ENCODE measurements at places on chromosomes 2 and 18.

DNA sequence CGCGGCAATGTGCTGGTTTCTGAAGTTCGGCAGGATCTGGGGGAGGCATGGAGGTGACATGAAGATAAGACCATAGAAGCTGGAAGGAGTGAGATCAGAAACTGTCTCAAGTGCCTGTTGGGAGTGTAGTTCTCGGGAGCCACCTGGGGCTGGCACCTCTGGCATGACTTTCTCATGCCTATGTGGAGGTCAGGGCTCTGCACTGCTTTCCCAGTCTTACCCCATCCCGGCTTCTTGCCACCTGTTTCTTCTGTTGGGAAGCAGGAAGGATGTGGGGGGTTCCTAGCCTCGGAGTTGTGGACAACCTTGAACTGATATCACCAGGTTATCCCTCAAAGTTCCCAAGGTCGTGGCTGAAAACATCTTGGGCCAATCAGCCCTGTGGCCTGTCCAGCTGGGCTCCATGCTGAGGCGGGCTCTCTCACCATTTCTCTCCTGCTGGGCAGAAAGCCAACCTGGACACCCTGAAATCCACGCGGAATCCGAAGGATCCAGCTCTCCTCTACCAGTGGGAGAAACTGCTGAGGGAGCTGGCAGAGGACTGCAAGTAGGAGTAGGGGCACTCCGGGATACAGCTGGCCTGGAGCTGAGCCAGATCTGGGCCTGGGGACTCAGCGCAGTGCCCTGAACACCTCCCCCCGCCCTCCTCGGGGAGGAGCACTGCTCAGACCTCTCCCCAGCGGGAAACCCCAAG, 42.5 kb downstream of the FER1L5 start:
- no peak for DNase-seq

DNA sequence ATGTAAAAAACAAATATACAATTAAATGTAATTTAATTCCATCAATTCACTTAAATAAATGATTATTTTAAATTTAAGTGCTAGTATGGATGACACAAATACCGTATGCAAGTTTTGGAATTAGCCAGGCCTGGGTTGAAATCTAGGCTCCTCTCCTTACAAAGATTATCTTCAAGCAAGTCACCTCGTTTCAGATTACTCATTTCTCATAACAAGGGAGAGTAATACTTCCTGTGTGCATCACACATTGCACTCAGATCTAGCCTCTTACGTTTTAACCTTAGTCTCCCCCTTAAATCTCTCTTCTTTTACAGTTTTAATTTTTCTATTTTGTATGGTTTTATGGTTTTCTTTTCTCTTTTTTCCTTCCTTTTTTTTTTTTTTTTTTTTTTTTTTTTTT, 1475.9 kb upstream of the NXPH2 start:
- no peak for DNase-seq

- DNase-seq: no peak
These were observed 187.3 kb downstream of the VAPA start for GRCh38 chr18:10100941-10101701.

DNA sequence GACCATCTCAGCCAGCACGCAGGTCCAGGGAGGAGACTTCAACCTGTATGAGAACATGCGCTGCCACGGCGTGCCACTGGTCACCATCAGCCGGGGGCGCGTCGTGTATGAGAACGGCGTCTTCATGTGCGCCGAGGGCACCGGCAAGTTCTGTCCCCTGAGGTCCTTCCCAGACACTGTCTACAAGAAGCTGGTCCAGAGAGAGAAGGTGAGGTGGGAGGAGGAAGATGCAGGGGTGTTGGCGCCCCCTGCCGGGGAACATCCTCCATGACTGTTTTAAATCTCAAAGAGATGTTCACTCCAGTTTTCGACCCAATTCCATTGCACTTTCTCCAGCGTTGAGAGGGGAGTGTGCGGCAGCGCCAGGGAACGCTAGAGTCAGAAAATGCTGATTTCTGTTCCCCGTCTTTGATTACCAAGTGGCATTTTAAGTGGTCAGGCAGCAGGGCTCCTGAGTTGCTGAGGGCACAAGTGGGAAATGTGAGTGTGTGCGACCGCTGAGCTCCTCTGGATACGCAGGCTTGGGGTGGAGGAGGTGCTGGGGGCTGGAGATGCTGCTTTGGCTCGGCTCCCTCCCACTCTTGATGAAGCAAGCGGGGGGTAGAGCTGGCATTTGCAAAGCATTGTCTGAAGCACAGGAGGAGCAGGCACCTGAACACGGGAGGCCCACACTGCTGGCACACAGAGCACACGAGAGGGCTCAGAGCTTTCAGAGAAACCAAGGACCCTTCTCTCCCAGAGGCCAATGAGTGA, 27.7 kb upstream of the MAPRE3 start:
- DNase-seq: peak; percentile 44

- no peak for DNase-seq
These were observed 534 bp upstream of the SOCS6 start for GRCh38 chr18:70288171-70288850.

DNA sequence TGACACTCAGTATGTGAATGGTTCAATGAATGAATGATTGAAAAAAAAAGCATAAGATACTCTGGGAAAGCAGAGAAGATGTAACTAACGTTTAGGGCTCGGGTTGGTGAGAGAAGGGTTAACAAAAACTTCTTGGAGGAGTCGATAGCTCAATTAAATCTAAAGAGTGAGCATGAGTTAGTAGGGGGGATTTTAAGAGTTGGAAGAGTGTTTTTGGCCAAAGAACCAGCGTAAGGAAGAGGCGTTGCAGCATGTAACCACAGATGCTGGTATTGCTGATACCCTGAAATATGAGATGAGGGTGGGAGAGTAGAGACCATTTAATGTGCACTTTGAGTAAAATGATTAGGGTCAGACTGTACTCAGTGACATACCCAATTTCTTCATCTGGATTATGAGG, 14.5 kb downstream of the ARHGAP28 start:
- DNase-seq: no peak

GRCh38 chr2:64213532-64214275, 69.5 kb upstream of the PELI1 start:
- no peak for DNase-seq

GRCh38 chr2:70094978-70095719, 7.9 kb downstream of the PCBP1 start:
- no peak for DNase-seq

DNA sequence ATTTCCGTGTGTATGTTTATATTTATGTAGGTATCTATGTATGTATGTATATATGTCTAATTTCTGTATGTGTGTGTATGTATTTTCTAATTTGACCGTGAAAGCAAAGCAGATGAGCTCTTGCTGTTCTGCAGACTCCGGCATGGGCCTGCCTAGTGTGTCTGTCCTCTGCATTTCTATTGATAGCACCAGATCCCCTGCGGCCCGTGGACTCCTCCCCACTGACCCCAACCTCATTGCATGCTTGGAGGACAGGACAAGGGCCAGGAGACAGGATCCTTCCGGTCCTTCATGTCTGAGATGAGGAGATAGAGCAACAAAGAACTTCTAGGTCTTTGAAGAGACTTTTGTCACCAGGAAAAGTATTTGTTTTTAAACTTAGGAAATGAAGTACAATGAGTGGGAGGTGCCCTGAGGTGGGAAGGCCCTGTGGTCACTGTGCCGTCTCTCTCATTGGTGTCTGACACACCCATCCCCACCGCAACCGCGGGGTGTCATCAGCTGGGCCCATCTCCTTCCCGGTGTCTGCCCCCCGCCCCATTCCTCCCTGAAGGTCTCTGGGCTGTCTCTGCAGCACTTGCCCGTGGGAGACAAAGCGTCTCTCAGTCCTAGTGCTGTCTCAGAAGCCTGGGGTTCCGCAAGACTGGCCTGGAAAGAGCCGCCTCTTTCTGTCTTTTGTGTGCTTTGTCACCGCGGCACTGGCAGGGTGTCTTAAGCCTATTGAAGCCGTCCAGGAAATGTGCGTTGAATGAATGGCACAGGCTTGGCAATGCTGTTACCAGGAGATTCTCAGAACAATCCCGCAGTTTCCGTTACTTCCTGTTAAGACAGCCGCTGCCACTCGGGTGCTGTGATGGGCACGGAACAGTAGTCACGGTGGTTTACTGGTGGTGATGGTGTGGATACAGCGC, 216.4 kb downstream of the AGAP1 start:
- no peak for DNase-seq

GRCh38 chr2:88170472-88170892, 336 bp downstream of the THNSL2 start:
- DNase-seq: no peak

DNA sequence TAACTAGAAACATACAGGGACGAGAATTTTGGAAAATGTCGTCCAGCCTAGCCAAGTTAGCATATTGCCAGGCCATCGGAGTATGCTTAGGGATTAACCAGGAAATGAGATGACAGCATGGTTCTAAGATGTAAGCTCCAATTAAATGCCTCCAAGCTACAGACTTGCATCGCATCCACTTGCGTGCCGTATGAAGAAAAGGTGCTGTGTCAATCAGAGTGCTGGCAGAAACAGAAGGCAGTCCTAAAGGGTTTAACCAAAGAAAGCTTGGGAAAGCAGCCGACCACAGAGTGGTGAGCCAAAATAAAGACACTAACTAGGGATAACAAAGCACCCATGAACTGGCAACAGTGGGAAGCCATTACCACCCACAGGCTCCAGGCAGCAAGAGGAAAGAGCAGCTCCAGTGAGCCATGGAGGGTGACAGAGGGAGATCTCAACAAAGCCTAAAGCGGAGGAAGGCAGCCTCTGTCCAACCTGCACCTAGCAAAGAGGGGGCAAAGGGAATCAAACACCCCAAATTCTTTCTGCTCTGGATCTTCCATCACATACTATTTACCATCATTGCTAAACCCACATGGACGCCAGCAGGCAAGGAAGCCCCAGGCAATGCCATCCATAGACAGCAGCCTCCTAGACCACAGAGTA, 27.6 kb upstream of the SOCS6 start:
- no peak for DNase-seq

DNA sequence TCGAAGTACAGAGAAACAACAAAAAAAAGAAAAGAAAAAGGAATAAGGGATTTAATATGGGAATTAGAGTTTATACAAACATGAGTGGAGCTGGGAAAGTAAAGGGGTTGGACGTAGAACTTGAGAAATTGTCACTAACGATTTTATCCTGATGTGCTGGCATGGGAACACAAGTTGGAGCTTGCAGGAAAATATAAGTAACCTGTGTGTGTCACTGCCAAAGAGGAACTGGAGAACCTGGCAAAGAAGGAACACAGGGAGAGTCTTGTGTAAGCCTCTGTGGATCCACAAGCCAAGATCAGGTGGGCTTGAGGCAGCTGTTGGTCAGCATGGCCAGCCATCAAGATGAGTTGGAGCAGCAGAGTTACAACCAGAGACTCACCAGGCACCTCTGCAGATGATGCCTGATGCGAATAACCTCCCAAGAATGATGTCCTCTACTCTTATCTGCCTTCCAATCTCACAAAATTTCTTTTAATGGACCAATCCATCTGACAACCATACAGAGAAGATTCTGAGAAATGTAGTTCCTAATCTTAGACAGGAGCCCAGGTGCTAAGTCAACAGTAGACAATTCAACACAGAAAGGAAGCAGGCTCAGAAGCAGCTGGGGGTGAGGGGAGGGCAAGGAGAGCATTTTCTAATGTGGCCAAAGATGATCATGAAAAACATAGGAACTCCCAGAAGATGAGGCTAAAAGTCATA, 77.0 kb upstream of the SPOPL start:
- DNase-seq: no peak

DNA sequence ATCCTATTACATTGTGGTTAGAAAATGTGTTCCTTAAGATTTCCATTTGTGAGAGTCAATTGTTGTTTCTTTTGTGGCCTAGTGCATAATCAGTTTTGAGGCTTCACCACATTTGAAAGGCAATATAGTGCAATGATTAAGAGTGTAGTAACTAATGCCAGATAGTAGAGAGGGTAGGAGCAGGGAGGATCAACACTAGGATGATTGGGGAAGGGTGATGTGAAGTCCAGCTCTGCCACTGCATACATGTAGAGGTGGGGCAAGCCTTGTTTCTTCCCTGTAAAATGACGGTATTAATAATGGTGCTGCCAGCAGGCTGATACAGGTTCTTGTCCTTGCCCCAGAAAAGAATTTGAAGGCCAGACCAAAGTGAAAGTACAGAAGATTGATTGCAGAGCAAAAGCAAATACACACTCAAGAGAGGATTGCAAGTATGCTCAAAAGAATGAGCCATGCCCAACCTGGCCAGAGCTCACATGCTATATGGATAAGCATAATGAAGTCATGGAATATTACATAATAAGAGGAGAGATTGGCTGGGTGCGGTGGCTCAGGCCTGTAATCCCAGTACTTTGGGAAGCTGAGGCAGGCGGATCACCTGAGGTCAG, 8.0 kb downstream of the SP100 start:
- DNase-seq: no peak

DNA sequence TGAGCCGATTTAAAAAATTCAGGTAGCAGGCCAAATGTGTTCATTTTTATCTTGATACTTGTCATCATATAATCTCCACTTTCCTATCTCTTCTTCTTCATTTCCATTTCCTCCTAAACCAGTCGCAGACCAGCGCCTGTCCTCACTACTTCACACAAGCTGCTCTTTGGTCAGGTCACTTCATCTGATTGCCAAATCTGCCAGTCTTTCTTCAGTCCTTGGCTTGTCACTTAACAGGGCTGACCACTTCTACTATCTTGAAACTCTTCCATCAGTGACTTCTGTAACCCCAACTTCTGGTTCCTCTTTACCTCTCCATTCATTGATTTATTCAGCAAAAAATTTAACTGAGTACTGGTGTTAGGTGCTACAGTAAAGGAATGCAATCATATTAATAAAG, 18.0 kb upstream of the SPRED2 start:
- no peak for DNase-seq

DNA sequence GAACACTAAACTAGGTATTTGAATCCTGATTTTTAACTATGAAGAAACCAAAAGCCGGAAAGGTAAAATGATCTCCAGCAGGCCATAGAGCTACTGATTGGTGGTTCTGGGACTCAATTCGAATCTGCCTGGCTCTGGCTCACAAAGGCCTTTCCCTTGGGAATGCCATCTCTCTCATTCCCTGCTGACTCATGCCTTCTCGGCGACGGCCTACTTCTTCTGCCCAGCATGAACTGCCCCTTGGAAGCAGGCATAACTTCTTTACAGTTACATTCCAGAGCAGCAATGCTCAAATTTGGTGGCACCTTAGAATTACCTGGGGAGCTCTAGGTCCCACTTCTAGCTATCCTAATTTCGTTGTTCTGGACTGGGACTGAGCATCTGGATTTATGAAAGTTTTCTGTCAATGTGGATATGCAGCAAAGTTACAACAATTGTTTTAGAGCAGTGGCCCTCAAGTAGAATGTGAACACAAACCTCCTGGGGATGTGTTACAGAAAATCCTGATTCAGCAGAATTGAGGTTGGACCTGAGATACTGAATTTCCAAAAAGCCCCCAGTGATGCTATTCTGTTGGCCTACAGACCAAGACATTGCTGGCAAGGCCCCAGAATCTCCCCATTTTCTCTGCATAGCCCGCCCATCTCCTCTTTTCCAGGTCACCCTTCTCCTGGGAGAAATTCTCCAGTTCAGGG, 261.1 kb downstream of the CNTNAP5 start:
- no peak for DNase-seq

GRCh38 chr2:186443851-186444250, 42.2 kb upstream of the ZC3H15 start:
- no peak for DNase-seq

DNA sequence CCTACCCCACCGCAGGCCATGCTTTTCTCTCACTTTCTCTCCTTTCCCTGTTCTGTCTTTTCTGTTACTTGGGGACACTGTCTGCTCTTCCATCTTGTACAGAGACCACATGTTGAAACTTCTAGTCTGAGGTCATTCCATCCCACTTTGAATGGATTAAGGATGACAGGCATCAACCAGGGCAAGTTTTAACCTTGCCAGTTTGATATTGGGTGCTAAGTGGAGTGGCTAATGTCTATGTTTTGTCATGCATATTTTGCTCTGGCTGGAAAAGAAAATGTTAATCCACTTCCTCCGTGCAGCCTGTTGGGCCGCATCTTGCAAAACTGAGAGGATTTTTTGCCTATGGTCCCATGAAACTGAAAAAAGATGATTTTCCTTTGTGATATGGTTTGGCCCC, 205.5 kb upstream of the SESTD1 start:
- no peak for DNase-seq
